Stimulated activated effector memory CD8-positive, alpha-beta T cell treated with anti-CD3 and anti-CD28 coated beads, Interleukin-12 subunit alpha, Interleukin-12 subunit beta, amount 100 ng/mL, for 72 hours (primary cell): ENCODE measurements at places on chromosomes 12 and 14.

DNA sequence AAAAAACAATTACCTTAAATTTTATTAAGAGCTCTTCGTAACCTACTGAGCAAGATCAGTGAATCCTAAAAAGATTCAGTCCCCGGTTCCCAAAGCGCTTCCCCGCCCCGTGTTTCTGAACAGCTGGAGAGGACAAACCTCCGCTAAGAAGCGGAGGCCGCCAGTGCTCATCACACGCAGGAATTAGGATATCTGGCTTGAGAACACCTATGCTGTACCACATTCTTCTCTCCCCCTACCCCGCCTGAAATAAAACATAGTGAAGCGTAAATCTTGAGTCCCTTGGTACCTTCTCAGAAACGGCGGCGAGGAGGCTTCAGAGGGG is 774 bp upstream of the WDR20 start:
- DNase-seq: no peak

DNA sequence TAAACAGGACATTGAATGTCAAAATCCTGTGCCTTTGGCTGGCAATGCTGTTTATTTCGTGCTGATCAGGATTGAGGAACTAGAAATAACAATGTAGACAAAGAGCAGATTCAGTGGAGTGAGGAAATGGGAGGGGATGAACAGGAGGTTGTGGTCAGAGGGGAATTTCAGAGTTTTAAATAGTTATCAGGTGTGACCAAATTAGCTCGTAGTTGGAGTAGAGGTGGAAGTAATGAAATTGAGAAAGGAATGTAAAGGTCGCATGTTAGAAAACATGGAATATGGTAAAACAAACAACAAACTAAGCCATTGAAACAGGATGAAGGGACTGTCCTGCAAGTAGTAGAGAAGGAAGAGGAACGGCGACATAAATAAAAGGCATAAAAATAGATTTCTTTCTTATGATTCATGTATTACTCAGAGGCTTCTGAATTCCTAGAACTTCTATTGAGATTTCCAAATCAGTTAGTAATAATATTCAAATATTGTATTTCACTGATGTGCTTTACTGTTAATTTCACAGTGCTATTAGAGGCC is 9.5 kb upstream of the SAV1 start:
- no peak for DNase-seq

GRCh38 chr12:116881877-116882507 is 751 bp upstream of the HRK start:
- DNase-seq: no peak

GRCh38 chr14:51261151-51261550 is 21.1 kb downstream of the TMX1 start:
- DNase-seq: no peak

DNA sequence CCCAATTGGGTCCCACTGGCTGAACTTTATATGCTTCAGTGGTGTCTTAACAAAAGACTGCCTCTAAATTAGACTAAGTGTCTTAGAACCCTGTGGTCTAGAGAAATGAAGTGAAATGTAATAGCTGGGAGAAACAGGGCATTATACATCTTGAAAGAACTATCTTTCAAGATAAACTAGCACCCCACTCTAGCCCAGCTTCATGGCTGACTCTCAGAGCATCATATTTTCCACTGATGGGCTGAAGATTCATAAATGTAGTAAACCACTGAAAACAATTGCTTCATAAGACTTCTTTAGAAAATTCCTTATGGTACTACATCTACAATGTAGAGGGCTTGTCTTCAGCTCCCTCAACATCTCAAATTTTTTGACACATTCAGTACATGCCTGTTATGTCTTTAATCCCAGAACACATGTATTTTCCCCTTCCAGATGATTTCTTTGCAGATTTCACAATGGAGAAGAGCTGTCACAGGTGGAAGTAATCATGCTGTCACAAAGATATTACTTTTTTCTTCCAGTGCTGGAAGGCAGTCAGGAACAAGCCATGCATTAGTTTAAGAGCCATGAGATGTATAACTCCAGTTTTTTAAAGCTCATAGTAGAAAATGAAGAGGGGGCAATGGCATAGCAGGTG is 48.5 kb downstream of the IFNG-AS1 start:
- DNase-seq: no peak

- DNase-seq: peak; percentile 90
Observed at GRCh38 chr14:106518054-106518943, 991.9 kb downstream of the TMEM121 start.

GRCh38 chr14:92694807-92695206 is 53.6 kb downstream of the LGMN start:
- DNase-seq: no peak

- DNase-seq: no peak
Observed at GRCh38 chr12:107033758-107034739, 47.1 kb upstream of the MTERF2 start.

GRCh38 chr14:35985474-35986218 is 159.5 kb downstream of the BRMS1L start:
- no peak for DNase-seq

GRCh38 chr12:57732726-57733593 is 5.6 kb downstream of the AGAP2 start:
- no peak for DNase-seq

- DNase-seq: no peak
Observed at GRCh38 chr12:124727264-124727800, 136.3 kb downstream of the SCARB1 start.

DNA sequence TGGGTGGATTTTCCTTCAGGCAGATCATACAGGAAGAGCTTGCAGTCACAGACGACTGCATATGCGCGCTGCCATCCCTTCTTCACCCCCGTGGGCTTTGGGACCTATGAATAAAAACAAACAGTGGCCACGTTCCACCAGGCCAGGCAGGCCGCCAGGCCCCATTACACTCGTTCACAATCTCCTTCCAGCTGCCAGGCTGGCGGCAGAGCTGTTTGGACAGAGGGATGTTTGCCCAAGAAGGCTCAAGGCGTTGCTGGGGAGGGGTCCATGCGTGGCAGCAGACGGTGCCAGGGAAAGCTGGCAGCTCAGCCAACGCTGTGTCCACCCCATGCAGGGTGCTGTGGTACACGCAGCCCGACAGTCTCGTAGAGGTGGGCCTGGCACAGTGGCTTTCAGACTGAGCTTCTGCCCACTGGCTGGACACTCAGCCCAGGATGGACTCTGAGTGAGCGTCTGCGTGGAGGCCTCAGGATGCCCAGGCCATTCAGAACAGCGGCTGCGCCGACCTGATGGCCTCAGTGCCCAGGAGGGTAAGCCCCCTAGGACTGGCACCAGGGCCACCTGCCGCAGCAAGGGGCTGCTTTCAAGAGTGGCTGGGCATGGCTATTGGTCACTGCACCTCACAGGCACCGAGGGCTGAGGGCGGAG is 27.5 kb downstream of the AMN start:
- no peak for DNase-seq

GRCh38 chr12:71610031-71610795 is 53.4 kb downstream of the ZFC3H1 start:
- DNase-seq: no peak

DNA sequence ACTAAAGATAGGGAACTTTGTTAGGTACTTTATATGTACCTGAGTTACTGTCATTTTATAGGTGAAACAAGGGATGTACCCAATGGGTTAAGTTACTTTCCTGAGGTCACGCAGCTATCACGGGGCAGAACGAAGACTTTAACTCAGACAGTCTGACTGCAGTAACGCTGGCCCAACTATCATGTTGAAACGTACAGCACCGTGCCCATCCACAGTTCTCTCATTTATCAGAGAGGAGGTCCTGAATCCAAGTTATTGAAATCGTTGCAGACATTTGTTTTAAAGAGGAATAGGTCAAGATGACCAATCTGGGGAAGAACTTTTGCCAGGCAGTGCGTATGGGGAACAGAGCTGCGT is 587 bp upstream of the C12orf75 start:
- no peak for DNase-seq

DNA sequence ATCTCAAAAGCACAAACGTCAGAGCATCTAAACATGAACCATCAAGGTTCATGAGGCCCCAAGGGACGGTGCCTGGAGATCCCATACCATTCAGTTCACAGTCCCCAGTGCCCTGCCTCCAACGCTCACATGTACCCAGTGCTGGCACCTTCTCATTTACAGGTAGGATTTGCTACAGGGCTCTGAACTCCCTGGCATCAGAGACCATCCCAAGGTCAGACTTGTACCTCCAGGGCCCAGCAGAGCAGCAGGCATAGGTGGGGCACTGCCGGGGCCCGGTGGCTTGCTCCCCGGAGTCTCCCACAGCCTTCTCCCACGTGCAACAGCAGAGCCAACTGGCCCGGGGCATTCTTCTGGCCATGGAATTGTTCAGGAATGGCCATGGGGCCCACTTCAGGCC is 114.8 kb downstream of the BCL11B start:
- no peak for DNase-seq

GRCh38 chr12:76303365-76303764 is 44.9 kb downstream of the BBS10 start:
- DNase-seq: no peak

DNA sequence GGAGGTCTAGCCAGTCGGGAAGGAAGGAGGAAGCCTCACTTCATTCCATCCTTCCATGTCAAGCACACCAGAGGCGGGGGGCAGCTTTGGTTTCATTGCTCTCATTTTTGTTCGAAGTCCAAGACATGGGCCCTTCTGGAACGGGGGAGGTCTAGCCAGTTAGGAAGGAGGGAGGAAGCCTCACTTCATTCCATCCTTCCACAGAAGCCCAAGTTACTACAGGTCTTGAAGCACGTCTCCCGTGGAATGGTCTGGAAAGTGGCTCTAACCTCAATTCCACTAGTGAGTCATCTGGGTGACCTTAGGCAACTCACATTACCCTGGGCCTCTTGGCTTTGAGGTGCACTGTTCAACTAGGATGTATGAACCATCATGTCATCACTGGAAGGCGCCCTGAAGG is 156.3 kb downstream of the NTF3 start:
- DNase-seq: no peak

- DNase-seq: no peak
Observed at GRCh38 chr14:60232185-60232584, 16.8 kb upstream of the PPM1A start.
